Muscle of arm (tissue), 14 donors: ENCODE measurements at places on chromosomes 12 and 14. TPM values are rescaled to one million over a fixed set of nuclear protein-coding genes. Genes with fewer than 3 reads are reported as not detected.

- no peak for DNase-seq
Measured at GRCh38 chr14:53310412-53310811, 157.3 kb upstream of the DDHD1 start.

The LGMN gene
- 103 TPM for polyA plus RNA-seq

The ALDH1L2 gene
- 7.7 TPM for polyA plus RNA-seq

The SLC5A8 gene
- 0.05 TPM for polyA plus RNA-seq

The CKAP4 gene
- polyA plus RNA-seq: 71.8 TPM

DNA sequence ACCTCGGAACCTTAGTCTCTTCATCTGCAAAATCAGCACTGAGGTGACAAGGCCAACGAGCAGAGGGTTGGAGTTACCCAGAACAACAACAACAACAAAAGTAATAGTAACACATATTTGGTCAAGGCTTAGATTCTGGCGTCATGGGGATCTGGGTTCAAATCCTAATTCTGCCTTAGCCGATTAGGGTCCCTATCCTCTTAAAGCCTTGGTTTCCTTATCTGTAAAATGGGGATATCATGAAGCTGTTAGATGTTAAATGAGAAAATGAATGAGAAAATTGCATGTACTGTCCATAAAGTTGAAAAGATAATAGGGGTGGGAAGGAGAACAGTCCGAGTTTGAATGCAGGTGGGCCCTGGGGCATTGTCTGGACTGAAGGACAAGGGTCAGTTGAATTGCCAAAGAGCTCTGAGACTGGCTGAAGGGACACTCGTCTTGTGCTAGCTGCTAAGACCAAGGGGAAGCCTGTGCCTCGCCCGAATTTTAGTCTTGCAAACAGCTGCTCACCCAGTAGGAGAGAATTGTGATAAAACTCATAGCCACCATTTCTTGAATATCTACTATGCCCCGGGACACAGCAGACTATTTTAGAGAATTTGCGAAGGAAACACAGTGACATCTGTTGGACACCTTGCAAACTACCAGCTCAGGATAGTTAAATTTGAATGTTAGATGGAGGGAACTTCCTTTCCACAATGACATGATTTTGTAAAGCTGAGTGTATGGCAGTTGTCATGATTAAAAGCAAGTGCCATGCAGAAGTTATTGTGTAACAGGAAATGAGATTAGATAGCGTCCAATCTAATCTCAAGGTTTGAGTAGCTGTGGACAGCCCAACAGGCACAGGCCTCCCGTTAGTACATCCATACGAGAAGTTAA lies 6.8 kb upstream of the HNF1A start:
- DNase-seq: peak; percentile 55

The SRRM4 gene
- 0.22 TPM for polyA plus RNA-seq

The AMDHD1 gene
- polyA plus RNA-seq: 0.21 TPM

The PPP1R3E gene
- polyA plus RNA-seq: 12.0 TPM

DNA sequence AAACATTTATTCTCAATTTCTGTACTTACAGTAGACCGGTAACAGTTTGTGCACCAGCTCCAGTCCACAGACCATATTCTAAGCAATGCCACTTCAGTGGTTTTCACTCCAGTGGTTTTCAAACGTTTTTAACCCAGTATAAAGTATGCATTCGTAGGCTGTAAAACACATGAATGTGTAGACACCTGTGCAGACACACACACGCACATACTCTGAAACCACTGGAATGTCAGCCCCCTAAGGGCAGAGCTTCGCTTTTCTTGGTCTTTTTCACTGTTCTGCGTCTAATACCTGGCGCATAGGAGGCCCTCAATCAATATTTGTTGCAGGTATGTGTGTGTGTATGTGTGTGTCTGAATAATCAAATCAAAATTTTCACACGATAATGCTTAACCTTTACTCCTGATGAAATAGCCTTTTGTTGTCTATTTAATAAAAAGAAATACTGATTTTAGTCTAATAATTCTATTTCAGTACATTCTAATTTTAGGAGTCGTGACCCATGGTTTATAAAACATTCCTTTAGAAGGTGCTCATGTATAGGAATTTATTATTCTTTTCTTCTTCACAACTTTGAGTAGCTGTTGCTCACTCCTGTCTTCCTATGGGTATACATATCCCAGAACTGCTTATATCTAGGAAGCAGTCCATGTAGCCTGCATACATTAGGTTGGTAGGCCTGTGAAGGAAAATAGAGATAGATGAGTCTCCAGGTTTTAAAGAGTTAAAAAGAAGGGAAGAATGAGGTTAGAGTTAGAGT lies 73.6 kb upstream of the REP15 start:
- DNase-seq: no peak

The TMCC3 gene
- 25.4 TPM for polyA plus RNA-seq

GRCh38 chr12:124022161-124022560 lies 49.1 kb downstream of the ZNF664 start:
- DNase-seq: no peak

The GCN1 gene
- 38.6 TPM for polyA plus RNA-seq

- DNase-seq: no peak
Measured at GRCh38 chr14:76922092-76922491, 95.9 kb downstream of the LRRC74A start.

The PPP1R1A gene
- 43.1 TPM for polyA plus RNA-seq

The CLEC9A gene
- 0.40 TPM for polyA plus RNA-seq

DNA sequence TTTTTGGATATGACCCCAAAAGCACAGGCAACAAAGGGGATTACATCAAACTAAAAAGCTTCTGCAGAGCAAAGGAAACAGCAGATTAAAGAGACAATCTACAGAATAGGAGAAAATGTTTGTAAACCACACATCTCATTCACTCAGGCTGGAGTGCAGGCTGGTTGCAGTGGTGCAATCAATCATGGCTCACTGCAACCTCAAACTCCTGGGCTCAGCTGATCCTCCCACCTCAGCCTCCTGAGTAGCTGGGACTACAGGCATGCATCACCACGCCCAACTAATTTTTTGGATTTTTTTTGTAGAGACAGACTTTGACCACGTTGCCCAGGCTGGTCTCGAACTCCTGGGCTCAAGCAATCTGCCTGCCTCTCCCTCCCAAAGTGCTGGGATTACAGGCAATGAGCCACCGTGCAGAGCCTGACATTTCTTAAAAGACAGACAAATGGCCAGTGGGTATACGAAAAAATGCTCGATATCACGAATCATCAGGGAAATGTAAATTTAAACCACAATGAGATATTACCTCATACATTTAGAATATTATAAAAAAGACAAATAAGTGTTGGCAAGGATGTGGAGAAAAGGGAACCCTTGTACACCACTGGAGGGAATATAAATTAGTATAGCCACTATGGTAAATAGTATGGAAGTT lies 9.8 kb downstream of the NCKAP5L start:
- no peak for DNase-seq

The PIANP gene
- 3.3 TPM for polyA plus RNA-seq

DNA sequence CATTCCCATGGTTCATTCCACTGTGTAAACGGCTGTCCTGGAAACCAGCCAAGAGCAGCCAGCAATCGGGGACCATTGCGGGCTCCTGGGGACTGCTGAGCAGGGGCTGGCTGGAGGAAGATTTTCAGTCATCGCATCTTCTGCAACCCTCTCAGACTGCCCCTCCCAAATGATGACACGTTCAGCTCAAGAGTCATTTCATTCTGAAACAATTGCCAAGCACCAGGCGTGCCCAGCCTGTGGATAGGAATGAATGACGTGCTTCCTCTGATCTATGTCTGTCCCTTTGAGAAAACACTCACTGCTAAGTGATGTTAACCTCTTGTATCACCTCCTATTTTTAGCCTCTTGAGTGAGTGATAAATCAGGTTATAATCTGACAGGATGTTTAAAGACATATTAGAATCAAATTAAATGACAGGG lies 62.0 kb downstream of the NDUFA12 start:
- DNase-seq: peak; percentile 15

GRCh38 chr12:101793401-101793800 lies 37.4 kb downstream of the GNPTAB start:
- DNase-seq: no peak
